T-helper 1 cell treated with Interleukin-12 subunit alpha and Interleukin-12 subunit beta and Interleukin-4 antibody, amounts not matched to agents 30 ng/mL and 1 ng/mL, for 36 hours (primary cell): ENCODE measurements at places on chromosomes 7 and 10. TPM values are rescaled to one million over a fixed set of nuclear protein-coding genes. Genes with fewer than 3 reads are reported as not detected.

TEX47 gene
- not detected in 2 replicates for total RNA-seq

ELFN1 gene
- total RNA-seq = 0.10 and 0.17 TPM in 2 replicates

AGR3 gene
- total RNA-seq = not detected in 2 replicates

SFTPA1 gene
- total RNA-seq = not detected in 2 replicates

CCL26 gene
- total RNA-seq = not detected in 2 replicates

CRYGN gene
- not detected in 2 replicates for total RNA-seq

GHRHR gene
- not detected in 2 replicates for total RNA-seq

FRG2B gene
- not detected in 2 replicates for total RNA-seq

GIMAP1 gene
- 27.2 and 27.3 TPM in 2 replicates for total RNA-seq

CYP2C19 gene
- total RNA-seq = not detected in 2 replicates

ASB15 gene
- not detected in 2 replicates for total RNA-seq

CDK1 gene
- 91.4 and 93.4 TPM in 2 replicates for total RNA-seq

CRHR2 gene
- not detected in 2 replicates for total RNA-seq

PNLIPRP1 gene
- total RNA-seq = not detected in 2 replicates

LFNG gene
- total RNA-seq = 125 and 130 TPM in 2 replicates

PRF1 gene
- total RNA-seq = 129 and 132 TPM in 2 replicates

TMEM196 gene
- total RNA-seq = not detected in 2 replicates

IKZF1 gene
- 530 and 537 TPM in 2 replicates for total RNA-seq

FGL2 gene
- 3.4 and 4.4 TPM in 2 replicates for total RNA-seq

TRUB1 gene
- total RNA-seq = 13.7 and 14.2 TPM in 2 replicates

FAM25C gene
- not detected in 2 replicates for total RNA-seq

HOXA9 gene
- not detected in 2 replicates for total RNA-seq

SRI gene
- 122 and 123 TPM in 2 replicates for total RNA-seq
